ENCODE measurements at places on chromosomes 2 and 18.

- no peak for DNase-seq
Measured at GRCh38 chr2:33804155-33804554, 205.1 kb upstream of the FAM98A start.

DNA sequence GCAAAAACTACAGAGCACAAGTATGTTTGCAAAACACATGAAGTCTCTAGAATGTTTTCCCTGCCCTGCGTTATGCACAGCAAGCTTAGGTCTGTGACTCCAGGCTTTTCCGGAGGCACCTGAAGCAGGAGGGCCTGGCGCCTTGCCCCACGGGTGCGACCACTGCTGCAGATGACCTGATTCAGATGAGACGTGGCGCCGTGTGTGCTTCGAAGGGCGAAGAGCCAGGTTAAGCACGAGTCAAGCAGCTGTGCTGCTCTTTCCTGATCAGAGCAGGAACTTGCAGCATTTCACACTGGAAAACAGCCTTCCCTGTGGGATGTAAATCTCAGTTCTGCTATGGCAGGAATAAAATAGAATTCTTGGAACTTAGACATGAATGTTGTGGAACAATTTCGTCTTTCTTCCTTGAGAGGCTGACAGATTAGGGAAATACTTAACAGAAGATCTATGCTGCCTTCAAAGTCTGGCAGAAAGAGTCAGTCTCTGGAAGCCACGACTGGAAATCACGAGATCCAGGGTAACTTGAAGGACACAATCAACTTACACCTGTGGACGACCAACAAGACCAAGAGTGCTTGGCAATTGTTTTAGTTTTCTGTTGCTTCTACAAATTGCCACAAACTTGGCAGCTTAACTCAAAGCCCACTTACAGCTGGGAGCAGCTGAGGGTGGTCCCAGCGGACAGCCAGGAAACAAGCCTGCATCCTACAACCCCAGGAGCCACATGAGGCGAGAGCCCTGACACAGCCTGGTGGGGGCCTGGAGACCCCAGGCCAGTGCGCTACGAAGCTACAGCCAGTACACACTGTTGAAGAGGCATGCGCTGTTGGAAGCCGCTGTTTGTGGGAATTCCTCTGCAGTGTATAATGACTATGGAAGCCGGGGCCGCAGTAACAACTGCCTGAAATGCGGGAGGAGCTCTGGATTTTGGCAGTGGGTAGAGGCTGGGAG, 42.9 kb downstream of the EIPR1 start:
- no peak for DNase-seq

DNA sequence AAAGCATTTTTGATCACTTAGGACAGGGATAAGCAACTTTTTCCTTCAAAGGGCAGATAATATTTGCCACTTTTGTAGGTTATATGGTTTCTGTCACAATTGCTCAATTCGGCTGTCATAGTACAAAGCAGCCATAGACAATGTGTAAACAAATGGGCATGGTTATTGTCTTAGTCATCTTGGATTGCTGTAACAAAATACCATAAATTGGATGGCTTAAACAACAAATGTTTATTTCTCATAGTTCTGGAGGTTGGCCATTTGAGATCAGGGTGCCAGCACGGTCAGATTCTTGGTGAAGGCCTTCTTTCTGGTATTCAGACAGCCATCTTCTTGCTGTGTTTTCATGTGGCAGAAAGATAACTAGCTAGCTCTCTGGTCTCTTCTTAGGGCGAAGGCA, 91.2 kb downstream of the TAF4B start:
- DNase-seq, result peak; percentile 28

DNA sequence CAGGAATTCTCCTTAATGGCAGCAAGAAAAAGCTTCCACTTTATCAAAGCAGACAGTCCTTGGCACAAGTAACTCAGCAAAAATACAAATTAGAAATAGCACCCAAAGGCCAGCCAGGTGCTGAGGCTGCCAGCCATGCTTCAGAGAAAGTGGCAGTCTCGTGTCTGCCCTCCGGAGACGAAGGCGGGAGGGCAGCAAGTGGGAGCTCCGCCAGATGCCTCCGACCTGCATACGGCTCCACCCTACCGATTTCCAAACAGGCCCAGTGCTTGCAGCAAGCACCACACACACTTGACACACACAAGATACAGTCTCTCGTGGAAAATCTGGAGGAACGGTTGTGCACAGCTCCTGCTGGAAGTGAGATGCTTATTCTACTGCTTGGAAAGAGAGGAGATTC, 134.9 kb upstream of the REV1 start:
- DNase-seq, result no peak

- DNase-seq, result peak; percentile 66
Measured at GRCh38 chr2:96584017-96584416, 47.5 kb downstream of the ARID5A start.

DNA sequence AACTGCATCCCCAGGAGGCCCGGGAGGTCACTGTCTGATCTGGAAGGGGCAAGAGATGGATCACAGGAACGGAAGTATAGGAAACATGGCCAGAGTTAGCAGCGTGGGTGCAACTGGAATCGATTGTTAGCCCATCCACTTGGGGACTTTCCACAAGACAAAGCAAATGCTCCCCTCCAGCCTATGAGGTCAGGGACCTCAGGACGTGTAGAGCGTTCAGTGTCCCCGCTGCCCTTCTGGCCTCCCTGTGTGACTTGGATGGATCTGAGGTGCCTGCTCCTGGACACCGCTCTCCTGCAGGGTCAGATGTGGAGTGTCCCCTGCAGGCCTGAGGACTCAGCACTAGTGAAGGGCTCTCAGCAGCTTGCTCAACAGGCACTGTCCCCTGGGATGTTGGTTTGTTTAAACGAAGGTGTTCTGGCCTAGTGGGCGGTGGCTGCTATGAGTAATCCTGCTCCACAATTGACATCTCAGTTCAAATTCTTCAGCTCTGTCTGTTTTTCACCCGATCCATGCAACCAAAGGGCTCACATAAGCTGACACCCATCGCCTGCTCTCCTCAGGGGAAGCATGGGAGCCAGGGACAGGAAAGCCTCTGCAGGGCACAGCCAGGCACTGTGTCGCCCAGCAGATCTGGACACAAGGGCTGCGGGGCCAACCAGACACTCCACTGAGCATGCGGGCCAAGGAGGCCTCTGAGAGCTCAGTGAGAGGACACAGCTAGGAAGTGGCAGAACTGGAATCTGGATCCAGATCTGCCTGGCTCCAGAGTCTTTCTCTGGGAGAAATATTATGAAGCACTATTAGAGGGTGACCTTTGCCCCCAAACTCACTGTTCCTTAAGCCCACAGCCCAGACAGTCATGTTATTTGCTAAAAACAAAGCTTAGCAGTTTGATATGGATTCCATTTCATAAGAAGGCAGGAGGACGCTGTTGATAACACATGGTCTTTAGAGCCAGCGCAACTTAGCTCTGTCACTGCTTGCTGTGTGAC, 78.5 kb downstream of the RHOB start:
- peak; percentile 70 for DNase-seq

DNA sequence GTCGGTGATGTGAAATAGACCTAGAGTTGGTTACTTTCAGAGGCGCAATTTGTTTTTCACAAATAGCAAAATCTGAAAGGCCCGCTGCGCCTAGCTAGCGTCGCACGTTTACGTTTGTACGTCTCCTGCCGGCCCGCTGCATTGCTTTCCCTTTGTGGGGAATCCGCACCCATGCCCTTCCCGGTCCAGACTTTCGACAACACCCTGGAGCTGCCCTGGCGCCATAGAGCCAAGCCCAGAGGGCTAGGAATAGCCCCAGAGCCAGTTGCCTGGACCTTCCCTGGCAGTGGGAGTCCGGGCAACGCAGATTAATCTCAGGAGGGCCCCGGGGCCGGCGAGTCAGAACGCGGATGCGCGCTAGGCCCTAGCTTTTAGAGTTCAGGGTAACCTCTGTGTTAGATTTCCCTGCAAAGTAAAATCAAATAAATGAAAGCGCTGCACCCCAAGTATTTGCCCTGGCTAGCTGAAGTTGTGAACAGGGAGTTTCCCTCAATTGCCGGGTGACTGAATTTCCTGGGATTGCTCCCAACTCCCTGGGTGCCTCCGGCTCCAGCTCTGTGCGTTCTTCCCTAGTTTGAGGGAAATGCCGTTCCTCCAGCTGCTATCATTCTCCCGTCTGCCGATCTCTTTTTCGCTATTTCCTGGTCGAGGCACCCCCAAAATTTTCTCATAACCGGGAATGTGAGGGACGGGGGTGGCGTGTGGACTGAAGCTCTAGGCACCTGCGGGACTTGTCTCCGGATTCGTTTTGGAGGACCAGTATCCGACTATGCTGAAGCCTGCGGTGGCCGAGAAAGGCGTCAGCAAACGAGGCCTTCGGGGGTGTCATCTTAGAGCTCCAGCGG, 1.2 kb upstream of the EN1 start:
- no peak for DNase-seq

- no peak for DNase-seq
Measured at GRCh38 chr2:15968280-15969178, 28.2 kb downstream of the MYCN start.

DNA sequence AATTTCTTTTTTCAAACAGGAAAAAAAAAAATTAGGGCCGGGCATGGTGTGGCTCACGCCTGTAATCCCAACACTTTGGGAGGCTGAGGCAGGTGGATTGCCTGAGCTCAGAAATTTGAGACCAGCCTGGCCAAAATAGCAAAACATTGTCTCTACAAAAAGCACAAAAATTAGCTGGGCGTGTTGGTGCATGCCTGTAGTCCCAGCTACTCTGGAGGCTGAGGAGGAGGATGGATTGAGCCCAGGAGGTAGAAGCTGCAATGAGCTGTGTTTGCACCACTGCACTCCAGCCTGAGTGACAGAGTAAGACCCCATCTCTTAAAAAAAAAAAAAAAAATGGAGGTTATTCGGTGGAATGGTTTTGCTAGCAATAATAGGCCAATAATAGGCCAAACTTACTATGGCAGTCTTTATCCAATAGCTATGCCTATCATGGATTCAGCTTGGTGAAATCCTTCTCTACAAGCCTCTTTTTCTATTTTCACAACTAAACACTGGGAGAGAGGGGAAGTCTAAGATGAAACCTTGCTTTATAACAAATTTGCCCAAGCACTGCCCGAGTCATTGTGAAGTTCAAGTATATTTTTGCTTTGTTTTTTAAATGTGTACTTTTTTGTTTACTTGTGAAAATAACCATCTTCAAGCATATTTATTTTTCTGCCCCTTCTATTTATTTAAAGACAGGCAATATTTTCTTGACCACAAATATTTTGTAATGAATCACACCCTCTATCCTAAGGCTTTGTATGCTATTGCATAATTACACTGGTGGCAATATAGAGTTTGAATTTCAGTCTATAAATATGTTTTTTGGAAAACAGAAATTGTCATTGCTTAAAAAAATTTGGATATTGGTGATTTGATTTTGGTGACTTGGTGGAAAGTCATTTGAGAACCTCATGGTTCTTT, 20.0 kb upstream of the KYNU start:
- DNase-seq, result peak; percentile 36

DNA sequence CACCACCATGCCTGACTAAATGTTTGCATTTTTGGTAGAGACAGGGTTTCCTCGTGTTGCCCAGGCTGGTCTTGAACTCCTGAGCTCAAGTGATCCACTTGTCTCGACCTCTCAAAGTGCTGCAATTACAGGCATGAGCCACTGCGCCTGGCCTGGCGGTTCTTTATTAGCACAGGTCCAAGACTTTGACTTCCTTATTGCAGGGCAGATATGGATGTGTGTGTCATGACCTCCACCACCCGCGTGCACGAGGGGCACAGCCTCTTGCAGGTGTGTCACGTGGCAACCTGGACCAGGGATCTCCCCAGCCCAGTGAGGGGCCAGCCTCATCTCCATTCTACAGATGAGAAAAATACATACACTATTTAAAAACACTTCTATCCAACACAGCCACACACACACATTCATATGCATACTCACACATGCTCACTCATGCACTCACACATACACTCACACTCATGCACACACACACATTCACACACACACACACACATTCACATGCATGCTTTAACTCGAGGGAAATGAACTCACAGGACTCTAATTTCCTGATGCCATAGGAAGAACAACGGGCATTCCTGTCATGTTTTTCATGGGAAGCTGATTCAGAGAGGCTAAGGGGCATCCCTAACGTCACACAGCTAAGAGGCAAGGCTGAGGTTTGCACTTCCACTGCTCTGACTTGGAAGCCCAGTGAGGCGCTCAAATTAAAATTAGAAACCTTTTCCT, 38.8 kb downstream of the RRM2 start:
- peak; percentile 40 for DNase-seq

DNA sequence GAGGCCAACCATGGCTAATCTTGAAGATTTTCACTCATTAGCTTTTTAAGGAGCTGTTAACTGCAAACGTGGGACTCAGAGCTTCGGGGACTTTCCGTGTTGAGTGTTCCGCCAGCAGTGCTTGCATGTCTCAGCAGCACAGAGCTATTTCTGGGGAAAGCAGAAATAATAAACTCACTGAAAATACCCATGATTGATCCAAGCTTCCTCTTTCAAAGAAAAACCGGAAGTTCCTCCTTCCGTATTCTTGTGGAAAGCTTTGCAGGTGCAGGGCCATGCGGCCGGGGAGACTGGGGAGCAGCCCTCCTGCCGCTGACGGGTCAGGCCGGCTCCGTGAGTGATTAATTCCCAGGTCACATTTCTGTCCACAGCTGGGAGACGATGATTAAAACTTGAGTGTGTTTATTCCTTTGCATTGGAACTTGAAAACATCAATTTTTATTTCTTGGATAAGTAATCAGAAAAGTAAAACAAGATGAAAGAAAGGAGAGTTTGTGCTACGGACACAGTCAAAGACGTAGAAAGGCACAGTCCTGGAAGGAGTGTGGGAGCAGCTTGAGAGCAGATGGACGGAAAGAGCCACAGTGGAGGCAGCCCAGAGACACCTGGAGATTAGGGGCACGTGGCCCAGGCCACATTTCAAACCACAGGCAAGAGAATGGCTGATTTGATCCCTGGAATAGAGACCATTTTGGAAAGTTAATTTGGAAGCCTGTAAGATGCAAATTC, 54.2 kb upstream of the CTDP1 start:
- no peak for DNase-seq

GRCh38 chr2:228410061-228410460, 228.6 kb upstream of the SPHKAP start:
- DNase-seq, result no peak

DNA sequence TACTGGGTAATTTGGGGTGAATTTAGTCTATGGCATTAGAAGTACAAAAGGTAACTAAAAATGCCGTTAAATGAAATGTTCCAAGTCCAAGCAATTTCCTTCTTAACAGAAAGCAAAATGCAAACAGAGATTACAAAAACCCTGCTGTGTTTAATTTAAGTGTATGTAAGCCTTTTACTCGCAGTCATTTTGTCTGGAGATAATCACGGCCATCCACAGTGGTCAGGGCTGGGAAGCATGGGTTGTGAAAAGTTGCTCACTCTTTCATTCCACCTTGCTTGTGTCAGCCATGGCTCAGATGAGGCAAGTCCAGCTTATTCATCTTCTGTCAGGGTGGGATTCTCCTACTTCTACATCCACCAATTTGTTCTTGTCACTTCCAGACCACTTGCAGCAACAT, 983.6 kb upstream of the ZEB2 start:
- DNase-seq, result no peak

Data from fibroblast of pulmonary artery (primary cell).